ENCODE measurements at places on chromosomes 2 and 18.

DNA sequence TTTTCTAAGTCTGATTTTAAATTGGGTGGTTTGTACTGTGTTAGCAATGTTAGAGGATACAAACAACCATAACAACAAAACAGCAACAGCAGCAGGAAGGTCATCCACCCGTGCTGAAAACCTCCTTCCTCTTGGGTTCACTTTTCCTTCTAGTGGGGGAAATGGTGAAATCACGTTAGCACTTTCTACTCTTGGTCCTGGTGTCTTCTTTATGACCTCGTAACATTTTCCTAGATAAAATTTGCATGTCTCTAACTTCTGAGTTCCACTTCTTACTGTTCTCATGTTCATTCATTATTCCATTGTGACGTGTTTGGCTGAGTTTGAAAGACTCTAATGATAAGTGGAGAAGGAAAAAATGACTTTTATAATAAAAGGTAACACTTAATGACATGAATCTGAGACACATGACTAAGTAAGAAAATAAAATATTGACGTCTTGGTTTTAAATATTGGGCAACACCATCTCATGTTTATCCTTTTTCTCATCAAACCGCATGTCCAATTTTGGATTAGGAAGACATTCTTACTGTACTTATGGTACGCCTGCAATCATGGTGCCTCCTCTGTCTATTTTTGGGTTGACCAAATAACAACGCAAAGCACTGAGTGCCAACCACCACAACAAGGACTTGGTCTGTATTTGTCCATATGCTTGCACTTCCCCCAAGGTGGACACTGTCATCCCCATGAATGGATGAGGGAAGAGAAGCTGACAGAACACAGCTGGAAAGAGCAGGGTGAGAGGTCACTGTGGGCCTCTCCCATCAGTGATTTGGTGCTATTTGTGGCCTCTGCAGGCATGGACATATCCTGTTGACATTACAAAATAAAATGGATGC lies 25.7 kb upstream of the IL1R1 start:
- no peak for DNase-seq

DNA sequence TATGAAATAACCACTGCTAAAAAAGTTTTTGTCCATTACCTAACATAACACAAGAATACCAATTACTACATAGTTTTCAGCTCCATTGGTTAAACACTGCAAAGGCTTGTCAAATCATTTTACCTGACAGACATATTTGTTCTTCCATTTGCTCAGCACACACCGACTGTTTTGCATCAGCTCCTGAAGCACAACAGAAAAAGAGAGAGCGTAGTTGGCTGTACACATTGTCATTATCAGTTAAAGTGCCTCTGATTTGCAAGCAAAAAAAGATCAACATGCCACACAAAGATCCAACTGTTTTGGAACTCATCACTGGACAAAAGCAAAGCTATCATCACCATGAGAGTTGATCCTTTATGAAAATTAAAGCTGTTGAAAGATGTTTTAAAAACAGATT lies 103.8 kb downstream of the WDPCP start:
- DNase-seq: no peak

DNA sequence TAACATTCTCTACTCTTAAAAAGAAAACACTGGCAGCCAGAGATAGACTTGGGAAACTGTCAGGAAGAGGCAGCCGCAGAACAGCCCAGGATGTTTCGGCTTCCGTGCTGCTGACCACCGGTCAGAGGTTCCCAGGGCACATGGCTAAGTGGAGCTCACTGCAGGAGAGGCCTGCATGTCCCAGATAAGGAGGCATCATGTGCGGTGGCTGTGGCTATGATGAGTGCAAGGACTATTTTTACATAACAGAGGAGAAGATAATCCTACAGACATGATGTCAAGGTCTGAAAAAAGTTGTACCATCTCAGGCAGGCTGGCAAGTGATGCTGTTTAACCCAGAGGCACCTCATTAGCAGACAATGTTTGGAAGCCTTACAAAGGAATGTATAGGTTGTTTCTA lies 252.3 kb downstream of the CYRIA start:
- no peak for DNase-seq

DNA sequence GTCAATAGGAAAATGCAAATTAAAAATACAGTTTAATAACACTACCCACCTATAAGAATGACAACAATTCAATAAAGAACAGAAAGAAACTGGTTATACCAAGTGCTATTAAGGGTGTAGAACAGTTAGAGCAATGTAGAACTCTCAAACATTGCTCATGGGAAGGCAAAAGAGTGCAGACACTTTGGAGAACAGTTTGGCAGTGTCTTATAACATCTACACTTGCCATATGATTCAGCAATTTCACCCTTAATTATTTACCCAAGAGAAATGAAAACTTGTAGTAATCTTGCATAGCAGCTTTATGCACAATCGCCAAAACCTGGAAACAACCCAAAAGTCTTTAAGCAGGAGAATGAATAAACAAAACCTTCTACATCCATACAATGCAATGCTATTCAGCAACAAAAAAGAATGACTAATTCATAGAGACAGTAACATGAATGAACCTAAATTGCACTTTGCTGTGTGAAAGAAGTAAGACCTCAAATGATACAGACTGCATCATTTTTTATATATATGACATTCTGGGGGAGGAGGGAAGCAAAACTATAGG lies 455.2 kb downstream of the THSD7B start:
- DNase-seq: no peak

DNA sequence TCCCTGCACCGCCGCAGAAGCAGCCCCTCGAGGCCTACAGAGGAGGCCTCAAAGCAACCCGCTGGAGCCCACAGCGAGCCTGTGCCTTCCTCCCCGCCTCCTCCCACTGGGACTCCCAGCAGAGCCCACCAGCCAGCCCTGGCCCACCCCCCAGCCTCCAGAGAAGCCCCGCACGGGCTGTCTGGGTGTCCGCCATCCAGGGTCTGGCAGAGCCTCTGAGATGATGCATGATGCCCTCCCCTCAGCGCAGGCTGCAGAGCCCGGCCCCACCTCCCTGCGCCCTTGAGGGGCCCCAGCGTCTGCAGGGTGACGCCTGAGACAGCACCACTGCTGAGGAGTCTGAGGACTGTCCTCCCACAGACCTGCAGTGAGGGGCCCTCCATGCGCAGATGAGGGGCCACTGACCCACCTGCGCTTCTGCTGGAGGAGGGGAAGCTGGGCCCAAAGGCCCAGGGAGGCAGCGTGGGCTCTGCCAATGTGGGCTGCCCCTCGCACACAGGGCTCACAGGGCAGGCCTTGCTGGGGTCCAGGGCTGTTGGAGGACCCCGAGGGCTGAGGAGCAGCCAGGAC lies 31.2 kb downstream of the GPC1 start:
- no peak for DNase-seq

- no peak for DNase-seq
These were observed 1.9 kb upstream of the WDR75 start for GRCh38 chr2:189439342-189439741.

GRCh38 chr18:67778016-67778415 lies 261.5 kb upstream of the DSEL start:
- DNase-seq: no peak

GRCh38 chr18:8947566-8947965 lies 154.9 kb upstream of the NDUFV2 start:
- DNase-seq: no peak

GRCh38 chr2:159921752-159922404 lies 123.9 kb upstream of the CD302 start:
- DNase-seq: no peak

GRCh38 chr2:216306868-216307267 lies 65.4 kb downstream of the MARCHF4 start:
- no peak for DNase-seq

GRCh38 chr2:238383743-238384380 lies 42.9 kb upstream of the ASB1 start:
- no peak for DNase-seq

All from NCI-H226 (cell line).